SK-N-SH (cell line): ENCODE measurements at places on chromosomes 7 and 10. TPM values are rescaled to one million over a fixed set of nuclear protein-coding genes. Genes with fewer than 3 reads are reported as not detected.

SP8 gene
- polyA plus RNA-seq, result not detected in 2 replicates

GFRA1 gene
- 1.6 and 2.6 TPM in 2 replicates for polyA plus RNA-seq

INA gene
- polyA plus RNA-seq, result 4.8 and 5.4 TPM in 2 replicates

MTPN gene
- polyA plus RNA-seq, result 135 and 155 TPM in 2 replicates

SAP25 gene
- polyA plus RNA-seq, result 1.0 and 1.2 TPM in 2 replicates

CYP2C19 gene
- not detected in 2 replicates for polyA plus RNA-seq

HOXA13 gene
- not detected in 2 replicates for polyA plus RNA-seq

EBLN1 gene
- polyA plus RNA-seq, result not detected in 2 replicates

COBL gene
- polyA plus RNA-seq, result under 0.01 TPM in 1 of 2 replicates, not detected in the other

ELN gene
- 8.9 and 12.5 TPM in 2 replicates for polyA plus RNA-seq

FGFR2 gene
- polyA plus RNA-seq, result 0.02 TPM in 1 of 2 replicates, not detected in the other

PAOX gene
- 6.2 and 6.6 TPM in 2 replicates for polyA plus RNA-seq

UCN3 gene
- polyA plus RNA-seq, result not detected in 2 replicates

CNNM2 gene
- 2.2 and 4.0 TPM in 2 replicates for polyA plus RNA-seq

TMEM176B gene
- 0.15 TPM in 1 of 2 replicates, not detected in the other for polyA plus RNA-seq

SLC29A4 gene
- 11.2 and 12.3 TPM in 2 replicates for polyA plus RNA-seq

RASA4B gene
- 15.5 and 19.5 TPM in 2 replicates for polyA plus RNA-seq

PTF1A gene
- polyA plus RNA-seq, result not detected in 2 replicates

ARHGEF5 gene
- polyA plus RNA-seq, result 0.02 and 0.07 TPM in 2 replicates

PRKAR2B gene
- 17.3 and 19.3 TPM in 2 replicates for polyA plus RNA-seq

KEL gene
- polyA plus RNA-seq, result 0.05 and 0.18 TPM in 2 replicates

ABCB1 gene
- 2.0 and 5.3 TPM in 2 replicates for polyA plus RNA-seq

SHH gene
- polyA plus RNA-seq, result not detected in 2 replicates

FZD1 gene
- polyA plus RNA-seq, result 3.3 and 3.8 TPM in 2 replicates

TMEM178B gene
- polyA plus RNA-seq, result 0.16 and 0.20 TPM in 2 replicates

MUC12 gene
- 0.18 TPM in 1 of 2 replicates, not detected in the other for polyA plus RNA-seq

CLEC5A gene
- polyA plus RNA-seq, result not detected in 2 replicates

AKR1B1 gene
- 216 and 224 TPM in 2 replicates for polyA plus RNA-seq

ZNF804B gene
- polyA plus RNA-seq, result not detected in 2 replicates

ADARB2 gene
- polyA plus RNA-seq, result 0.06 TPM in 1 of 2 replicates, not detected in the other

TACC2 gene
- 5.3 and 8.8 TPM in 2 replicates for polyA plus RNA-seq

CDHR1 gene
- 0.02 and 0.05 TPM in 2 replicates for polyA plus RNA-seq

SPDYE16 gene
- polyA plus RNA-seq, result 0.10 TPM in 1 of 2 replicates, not detected in the other

SAMD9L gene
- polyA plus RNA-seq, result 1.8 and 2.2 TPM in 2 replicates

STRA8 gene
- not detected in 2 replicates for polyA plus RNA-seq

BAIAP2L1 gene
- polyA plus RNA-seq, result 8.7 and 8.8 TPM in 2 replicates

PGAM2 gene
- polyA plus RNA-seq, result 0.79 and 1.5 TPM in 2 replicates
